ENCODE measurements at places on chromosomes 3 and 15. TPM values are rescaled to one million over a fixed set of nuclear protein-coding genes. Genes with fewer than 3 reads are reported as not detected.

Gene SERINC4
- total RNA-seq: not detected

Gene CPN2
- total RNA-seq: 2.1 TPM

Gene IGDCC3
- total RNA-seq: not detected

Gene NAALADL2
- total RNA-seq: 7.7 TPM
